ENCODE measurements at places on chromosomes 16 and 17.
A peak's percentile ranks its signal among the peaks of the same experiment; 100 is the strongest.

DNA sequence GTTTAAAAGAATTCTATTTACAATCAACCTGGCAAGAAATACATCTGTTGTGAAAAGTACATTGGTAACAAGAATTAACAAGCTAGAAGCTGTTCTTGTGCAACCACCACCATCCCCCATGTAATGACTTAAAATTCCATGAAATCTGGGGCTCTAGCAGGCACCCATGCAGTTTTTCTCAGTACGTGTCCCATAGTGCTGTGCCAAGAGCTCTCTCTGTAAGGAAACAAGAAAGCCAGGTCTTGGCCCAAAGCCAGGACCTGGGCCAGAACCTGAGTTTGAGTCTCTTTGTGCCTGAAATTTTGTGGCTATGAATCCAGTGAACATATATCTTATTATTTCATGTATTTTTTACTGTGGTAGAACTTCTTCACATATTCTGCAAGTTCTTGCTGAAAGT lies 46.6 kb downstream of the NUP93 start:
- no peak for DNase-seq

DNA sequence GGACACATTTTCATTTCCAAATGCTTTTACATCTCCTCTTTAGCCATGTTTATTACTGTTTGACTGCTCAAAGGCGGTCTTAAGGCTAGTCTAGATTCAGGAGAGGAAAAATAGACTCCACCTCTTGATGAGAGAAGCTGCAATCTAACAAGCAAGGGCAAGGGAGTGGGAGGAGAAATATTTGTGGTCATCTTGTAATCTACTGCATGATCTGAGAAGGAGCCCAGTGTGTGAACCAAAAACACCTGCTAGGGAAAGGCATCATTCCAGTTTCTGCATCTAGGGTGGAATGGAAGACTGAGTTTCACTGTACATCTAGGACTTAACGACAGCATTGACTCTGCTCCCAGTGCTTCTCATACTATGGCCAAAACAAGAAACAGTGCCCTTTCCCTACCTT lies 232.2 kb upstream of the HS3ST3A1 start:
- DNase-seq, result no peak

DNA sequence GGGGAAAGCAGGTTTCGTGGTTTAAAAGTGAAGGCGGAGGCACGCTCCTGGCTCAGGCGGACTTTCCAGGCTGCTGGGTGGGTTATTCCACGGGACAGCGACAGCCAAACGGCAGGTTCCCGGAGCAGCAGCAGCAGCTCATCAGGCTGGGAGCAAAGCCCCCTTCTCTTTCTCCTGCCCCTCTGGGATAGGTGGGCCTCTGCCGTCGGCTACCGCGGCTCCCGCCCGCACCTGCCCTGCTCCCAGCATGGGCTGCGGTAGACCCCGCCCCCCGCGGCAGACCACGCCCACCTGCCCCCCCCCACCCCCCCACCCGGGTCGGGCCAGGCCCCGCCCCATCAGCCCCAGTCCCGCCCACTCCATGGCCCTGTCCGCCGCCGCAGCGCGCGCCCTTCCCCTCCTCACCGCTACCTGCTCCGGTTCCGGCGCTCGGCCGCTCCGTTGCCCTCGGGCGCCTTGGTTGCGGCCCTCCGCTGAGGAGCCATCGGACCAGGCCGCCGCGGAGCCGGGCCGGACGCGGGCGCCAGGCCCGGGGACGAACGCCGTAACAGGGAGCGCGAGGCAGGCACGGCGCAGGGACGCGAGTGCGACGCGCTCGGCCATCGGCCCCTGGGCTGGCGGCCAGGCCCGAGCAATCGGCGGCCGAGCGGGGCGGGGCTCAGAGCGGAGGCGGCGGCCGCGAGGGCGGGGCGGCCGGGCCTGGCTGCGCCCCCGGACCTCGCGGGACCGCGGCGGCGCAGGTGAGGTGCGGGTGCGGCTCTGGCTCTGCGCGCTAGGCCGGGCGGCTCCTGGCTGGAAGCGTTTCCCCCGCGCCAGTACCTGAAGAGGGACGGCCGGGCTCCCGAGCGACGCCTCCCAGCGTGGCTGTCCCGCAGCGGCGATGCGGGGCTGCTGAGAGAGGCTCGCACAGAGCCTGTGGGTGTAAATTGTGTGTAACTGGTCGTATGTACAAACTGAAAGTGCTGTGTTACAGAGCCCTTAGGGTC lies at the start of the genes HEXD and OGFOD3:
TSS of gene HEXD (plus strand) at position 347 of the 986 bp plus-strand sequence. CDS start 1,453 bp downstream, outside the sequence.
TSS of gene OGFOD3 (minus strand) at position 586 of the 986 bp plus-strand sequence. CDS start at position 485, 101 bp downstream.
- DNase-seq, result peak; percentile 74

DNA sequence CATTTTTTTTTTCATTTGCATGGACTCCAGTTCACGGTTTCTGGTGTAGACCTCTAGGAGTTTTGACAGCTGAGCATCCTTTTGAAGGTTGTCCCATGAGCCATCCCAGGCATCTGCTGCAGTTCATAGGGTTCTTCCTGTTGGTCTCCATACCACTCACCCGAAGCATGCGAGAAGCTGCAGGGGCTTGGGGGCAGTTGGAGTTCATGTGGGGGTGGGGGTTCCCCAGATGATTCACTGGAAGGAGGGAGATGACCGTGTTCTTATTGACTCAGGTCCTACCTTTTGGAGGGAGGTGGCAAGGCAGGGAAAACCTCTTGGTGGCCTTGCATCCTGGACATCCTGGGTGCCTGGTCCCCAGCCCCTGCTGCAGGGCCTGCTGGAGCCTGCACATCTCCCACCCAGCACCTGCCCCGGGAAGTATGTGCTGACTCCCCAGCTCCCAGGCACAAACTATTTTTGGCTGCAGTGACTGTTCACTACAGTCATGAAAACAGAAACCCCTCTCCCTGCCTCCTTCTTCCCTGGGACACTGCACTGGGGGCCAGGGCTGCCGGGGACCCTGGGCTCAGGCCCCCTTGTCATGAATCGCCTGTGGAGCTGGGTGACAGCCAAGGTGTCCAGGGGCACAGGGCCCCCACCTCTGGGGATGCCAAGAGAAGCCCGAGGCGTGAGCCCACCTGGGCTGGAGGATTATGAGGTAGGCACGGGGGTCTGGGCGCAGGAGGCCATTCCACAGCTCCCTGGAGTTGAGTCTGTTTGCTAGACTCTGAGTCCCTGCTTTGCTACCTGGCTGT lies 64.9 kb upstream of the LGALS9 start:
- DNase-seq, result no peak

- no peak for DNase-seq
These were observed 6.0 kb upstream of the CCL3 start for GRCh38 chr17:36095992-36096391.

DNA sequence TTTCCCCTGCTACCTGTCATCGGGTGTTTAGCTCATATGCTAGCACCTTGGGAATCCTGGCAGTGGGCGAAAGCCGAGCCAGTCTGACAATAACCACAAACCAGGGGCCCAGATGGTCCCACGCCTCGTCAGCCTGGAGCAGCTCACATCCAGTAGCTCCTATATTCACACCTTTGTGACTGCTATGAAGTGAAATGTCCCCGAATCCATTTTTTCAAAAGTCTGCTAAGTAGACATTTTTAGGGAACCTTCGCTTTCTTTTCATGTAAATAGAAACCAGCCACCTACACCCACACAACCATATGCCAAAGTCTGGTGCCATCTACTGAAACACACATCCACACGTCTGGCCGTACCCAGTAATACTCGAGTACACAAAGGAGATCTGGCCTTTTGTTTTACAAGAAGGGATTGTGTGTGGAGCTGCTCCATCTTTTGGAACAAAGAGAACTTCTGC lies 176.8 kb downstream of the SLC39A11 start:
- no peak for DNase-seq

- no peak for DNase-seq
These were observed 151.6 kb downstream of the SOCS1 start for GRCh38 chr16:11104168-11105037.

Data from stimulated activated CD4-positive, alpha-beta T cell treated with anti-CD3 and anti-CD28 coated beads, TNF-alpha, amount 100 ng/mL, for 1 hour (primary cell).